ENCODE measurements at places on chromosomes 16 and 17. TPM values are rescaled to one million over a fixed set of nuclear protein-coding genes. Genes with fewer than 3 reads are reported as not detected.

DNA sequence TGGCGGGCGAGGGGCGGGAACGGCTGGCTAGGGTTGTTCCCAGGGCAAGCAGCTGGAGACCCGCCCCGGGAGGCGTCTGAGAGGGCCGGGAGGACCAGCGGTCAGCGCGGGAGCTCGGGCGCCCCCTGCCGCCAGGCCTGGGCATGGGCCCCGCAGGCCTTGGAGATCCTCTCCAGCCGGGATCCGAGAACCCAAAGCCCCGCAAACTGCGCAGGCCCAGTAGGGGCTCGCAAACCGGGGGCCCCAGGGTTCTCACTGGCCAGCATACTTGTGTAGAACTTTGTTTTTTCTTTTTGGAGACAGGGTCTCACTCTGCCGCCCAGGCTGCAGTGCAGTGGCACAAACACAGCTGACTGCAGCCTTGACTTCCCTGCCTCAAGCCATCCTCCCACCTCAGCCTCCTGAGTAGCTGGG is 20.8 kb upstream of the ZNF423 start:
- no peak overlapping the region for H3K4me3 ChIP-seq
- DNase-seq, result peak; percentile 68
- H3K27ac ChIP-seq, result no peak overlapping the region

Gene HAP1
- 3.2 TPM for total RNA-seq

DNA sequence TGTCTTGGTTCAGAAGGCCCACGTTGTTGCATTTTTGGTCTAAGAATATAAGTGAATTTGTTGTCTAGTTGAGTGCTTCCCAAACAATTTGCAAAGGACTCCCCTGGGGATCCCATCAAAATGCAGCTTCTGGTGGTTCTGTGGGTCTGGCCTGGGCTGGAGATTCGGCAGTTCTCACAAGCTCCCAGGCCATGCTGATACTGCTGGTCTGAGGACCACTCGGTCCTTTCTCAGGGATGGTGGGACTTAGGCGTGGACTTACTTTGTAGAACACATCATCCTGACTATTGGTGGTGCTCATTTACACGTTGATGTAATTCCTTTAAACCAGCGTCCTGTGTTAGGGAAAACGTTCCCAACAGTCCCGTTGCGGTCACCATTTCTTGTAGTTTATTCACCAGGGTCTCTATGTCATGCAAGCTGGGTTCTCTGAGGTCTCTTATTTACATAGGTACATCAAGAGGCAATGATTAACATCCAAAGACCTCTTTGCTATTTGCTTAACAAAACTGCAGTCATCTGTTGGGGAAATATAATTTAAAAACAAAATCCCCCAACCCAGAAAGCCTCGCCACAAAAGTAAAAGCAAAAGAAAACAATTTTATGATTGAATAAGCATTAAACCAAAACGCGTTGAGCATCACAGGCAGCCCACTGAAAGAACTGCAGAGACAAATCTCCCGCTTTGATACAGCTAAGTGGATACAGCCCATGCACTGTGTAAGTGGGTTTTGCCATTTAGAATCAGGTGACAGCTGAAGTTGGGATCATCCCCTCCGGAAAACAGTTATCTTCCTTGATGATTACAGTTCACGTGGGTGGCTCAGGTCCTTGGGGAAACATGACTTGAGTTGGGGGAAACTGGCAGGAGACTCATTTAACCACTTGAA is 39.0 kb upstream of the SEC14L1 start:
- H3K36me3 ChIP-seq, result no peaks in the 10 kb centered on the region
- peaks cover 12% of the 10 kb centered on the region for H3K4me1 ChIP-seq
- peak overlapping the region; percentile 68 for H3K27ac ChIP-seq
- no peak overlapping the region for H3K4me3 ChIP-seq
- no peak for DNase-seq

Gene CALB2
- total RNA-seq, result 0.65 TPM

Gene C1QTNF8
- total RNA-seq, result not detected

Gene GLP2R
- total RNA-seq, result not detected

- H3K27ac ChIP-seq, result peak overlapping the region; percentile 10
- no peaks in the 10 kb centered on the region for H3K27me3 ChIP-seq
- H3K4me3 ChIP-seq, result peak overlapping the region; percentile 90
- DNase-seq, result peak; percentile 97
- H3K4me1 ChIP-seq, result peaks cover 40% of the 10 kb centered on the region
Observed at GRCh38 chr16:67184995-67185650, 1.4 kb upstream of the MATCAP1 start.

GRCh38 chr16:13038591-13038990 is 137.2 kb downstream of the SHISA9 start:
- H3K36me3 ChIP-seq, result no peaks in the 10 kb centered on the region
- no peak for DNase-seq
- no peaks in the 10 kb centered on the region for H3K4me1 ChIP-seq

Gene NLRC3
- not detected for total RNA-seq

DNA sequence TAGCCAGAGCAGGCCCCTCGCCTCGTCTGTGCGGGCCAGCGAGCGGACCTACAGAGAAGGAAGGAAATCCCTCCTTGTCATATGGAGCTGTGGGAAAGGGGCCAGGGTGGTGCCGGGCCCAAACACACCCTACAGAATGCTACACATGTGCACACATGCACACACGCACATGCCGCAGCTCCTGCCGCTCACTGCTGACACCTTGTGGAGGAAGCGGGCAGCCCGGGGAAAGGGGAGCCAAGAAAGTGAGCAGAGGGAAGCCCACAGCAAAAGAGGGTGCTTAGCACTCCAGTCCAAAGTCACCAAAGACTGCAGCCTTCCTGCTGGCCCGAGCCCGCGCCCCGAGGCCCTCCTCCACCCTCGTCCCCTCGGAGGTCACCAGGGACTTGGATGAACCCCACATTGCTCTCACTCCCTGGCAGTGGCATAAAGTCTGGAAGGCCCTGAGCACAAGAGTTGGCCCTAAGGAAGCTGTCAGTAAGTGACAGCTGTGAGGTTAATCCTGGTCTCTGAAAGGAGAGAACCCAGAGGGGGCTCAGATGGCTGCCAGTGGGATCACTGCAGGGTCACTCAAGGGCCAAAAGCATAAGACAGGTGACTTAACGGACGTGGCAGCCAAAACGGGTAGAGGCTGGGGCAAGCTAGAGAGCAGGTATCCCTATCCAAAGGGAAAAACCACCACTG is 68.2 kb downstream of the MYO18A start:
- H3K27ac ChIP-seq, result no peak overlapping the region
- DNase-seq, result peak; percentile 65
- peaks cover 9% of the 10 kb centered on the region for H3K4me1 ChIP-seq
- no peaks in the 10 kb centered on the region for H3K27me3 ChIP-seq

DNA sequence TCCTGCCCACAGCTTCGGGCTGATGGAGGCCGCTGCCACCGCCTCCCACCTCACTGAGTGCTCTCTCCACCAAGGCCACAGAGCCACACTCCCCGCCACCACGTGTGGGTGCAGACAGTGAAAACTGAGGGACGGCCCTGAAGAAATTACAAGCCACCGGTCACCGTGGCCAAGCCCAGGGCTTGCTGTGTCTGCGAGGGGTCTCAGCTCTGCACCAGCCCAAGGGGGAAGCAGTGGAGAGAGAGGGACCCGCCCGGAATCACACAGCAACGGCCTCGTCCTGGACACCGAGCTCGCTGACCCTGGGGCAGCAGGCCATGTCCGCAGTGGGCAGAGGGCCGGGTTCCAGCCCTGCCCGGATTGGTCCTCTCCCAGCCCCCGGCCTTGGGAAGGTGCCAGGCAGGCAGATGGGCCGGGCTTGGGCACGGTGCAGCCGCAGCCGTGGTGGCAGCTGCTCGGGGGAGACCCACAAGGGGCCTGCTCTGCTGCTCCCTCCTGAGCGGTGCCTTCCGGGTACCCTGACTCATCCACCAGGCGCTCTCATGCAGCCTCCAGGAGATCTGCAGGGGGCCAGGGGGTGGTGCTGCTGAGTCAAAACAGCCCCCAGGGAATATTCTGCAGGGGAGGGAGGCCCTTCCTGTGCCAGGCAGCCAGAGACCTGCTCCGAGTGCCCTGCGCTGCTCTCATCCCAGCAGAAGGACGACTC is 52.0 kb downstream of the CBFA2T3 start:
- H3K4me3 ChIP-seq, result no peak overlapping the region
- H3K36me3 ChIP-seq, result no peaks in the 10 kb centered on the region
- no peaks in the 10 kb centered on the region for H3K27me3 ChIP-seq
- peak; percentile 67 for DNase-seq
- H3K27ac ChIP-seq, result no peak overlapping the region
- H3K4me1 ChIP-seq, result peaks cover 6% of the 10 kb centered on the region

- H3K4me3 ChIP-seq, result no peak overlapping the region
- H3K27ac ChIP-seq, result no peak overlapping the region
- peaks cover 6% of the 10 kb centered on the region for H3K4me1 ChIP-seq
- H3K27me3 ChIP-seq, result peaks cover 4% of the 10 kb centered on the region
- no peak for DNase-seq
Observed at GRCh38 chr16:86298758-86299134, 211.6 kb upstream of the FOXF1 start.

Gene GALR2
- 0.79 TPM for total RNA-seq

Gene KIF2B
- not detected for total RNA-seq

- no peaks in the 10 kb centered on the region for H3K4me1 ChIP-seq
- no peaks in the 10 kb centered on the region for H3K27me3 ChIP-seq
- H3K36me3 ChIP-seq, result peaks cover 3% of the 10 kb centered on the region
Observed at GRCh38 chr17:32569171-32570080, 82.6 kb downstream of the CDK5R1 start.

GRCh38 chr17:45668316-45668715 is 115.8 kb upstream of the CRHR1 start:
- H3K36me3 ChIP-seq, result no peaks in the 10 kb centered on the region
- H3K27ac ChIP-seq, result no peak overlapping the region
- no peaks in the 10 kb centered on the region for H3K4me1 ChIP-seq

- DNase-seq, result peak; percentile 66
- no peaks in the 10 kb centered on the region for H3K4me1 ChIP-seq
- H3K27ac ChIP-seq, result no peak overlapping the region
- H3K4me3 ChIP-seq, result no peak overlapping the region
- no peaks in the 10 kb centered on the region for H3K36me3 ChIP-seq
Observed at GRCh38 chr17:63911657-63912100, 621 bp upstream of the CSHL1 start.

Gene ABCC11
- total RNA-seq, result 0.21 TPM

DNA sequence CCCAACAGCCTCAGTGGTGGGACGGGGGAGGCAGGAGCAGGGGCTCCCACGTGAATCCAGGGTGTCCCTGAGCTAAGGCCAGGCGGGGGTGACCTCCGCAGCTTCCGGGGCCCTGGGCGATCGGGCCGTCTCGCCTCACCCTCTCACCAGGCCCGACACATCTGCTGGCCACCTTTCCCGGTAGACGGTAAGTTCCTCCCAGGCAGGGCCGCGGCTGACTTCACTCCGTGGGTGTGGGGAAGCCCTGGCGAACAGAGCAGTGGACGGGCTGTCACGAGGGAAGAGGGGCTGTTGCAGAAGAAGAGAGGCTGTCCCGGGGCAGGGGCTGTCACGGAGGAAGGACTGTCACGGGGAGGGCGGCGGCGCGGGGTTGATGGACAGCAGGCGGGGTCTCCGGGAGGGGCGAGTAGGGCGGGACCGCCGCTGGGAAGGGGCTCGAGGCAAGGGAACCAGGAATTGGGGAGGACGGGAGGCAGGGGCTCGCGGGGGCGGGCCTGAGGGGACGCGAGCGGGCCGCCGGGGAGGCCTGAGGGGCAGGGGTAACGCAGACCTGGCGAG is 498 bp downstream of the PKMYT1 start:
- peak; percentile 60 for DNase-seq
- H3K36me3 ChIP-seq, result no peaks in the 10 kb centered on the region
- H3K27me3 ChIP-seq, result no peaks in the 10 kb centered on the region
- peak overlapping the region; percentile 82 for H3K4me3 ChIP-seq
- H3K27ac ChIP-seq, result peak overlapping the region; percentile 80

Gene TNRC6C
- 19.5 TPM for total RNA-seq

Gene ACLY
- 246 TPM for total RNA-seq

All from Caco-2 (cell line).